ENCODE measurements at places on chromosomes 5 and 9.

GRCh38 chr9:113349066-113349444, 286 bp upstream of the BSPRY start:
- no peak for DNase-seq

DNA sequence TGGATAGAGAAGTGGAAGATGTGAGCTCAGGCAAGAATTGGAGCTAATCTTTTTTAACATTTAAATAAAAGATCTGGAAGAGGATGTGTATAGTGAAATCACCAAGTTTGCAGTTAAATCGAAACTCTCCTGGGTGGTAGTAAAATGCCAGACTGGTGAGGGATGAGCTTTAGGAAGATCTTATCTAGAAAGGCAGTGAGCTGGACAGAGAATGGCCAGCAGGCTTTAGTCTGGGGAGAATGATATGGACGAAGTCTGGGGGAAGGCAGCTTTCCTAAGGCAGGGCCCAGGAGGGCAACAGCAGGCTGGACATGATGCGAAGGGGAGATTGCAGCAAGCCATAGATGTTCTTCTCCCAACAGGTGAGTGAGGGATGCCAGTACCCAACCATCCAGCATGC, 25.6 kb downstream of the UNC5A start:
- DNase-seq, result no peak

DNA sequence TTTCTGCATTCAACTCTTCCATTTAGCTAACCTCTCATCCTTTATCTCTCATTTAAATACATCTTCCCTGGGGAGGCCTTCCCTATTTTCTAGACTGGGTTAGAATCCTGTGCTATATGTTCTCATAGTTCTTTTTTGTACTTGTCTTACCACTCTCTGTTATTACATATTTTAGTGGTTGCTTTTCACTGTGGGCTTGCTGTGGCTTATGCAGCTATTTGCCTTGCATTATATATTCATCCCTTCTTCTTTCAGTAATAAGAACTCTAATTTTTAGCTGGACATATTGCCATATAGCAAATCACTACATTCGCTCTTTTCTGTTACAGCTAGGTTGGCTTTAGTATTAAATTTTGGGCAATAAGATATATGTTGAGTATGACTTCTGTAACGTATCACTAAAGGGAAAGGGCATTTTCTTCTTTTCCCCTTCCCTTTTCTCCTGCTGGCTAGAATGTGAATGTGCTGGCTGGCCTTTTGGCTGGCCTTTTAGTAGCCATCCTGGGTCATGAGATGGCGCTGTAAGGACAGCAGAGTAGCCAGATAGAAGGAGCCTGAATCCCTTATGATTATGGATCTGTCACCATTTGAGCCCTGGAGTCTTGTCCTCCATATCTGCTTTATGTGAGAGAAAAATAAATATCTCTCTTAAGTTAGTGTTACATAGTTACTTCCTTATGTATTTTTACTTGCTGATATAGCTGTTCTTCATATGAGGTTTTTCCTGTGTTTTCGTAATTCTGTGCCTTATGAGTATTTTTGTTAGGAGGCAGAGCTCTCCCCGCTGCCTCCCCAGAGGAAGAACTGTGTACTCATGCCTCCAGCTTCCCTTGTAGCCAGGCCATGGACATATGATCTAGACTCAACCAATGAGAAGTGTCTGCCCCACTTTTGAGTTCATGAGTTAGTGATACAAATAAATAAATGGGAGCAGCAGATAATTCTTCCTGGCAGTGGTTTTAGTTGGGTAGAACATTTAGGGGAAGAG, 65.8 kb downstream of the NDUFAF2 start:
- DNase-seq, result no peak

- no peak for DNase-seq
Observed at GRCh38 chr5:5183933-5184332, 43.8 kb downstream of the ADAMTS16 start.

DNA sequence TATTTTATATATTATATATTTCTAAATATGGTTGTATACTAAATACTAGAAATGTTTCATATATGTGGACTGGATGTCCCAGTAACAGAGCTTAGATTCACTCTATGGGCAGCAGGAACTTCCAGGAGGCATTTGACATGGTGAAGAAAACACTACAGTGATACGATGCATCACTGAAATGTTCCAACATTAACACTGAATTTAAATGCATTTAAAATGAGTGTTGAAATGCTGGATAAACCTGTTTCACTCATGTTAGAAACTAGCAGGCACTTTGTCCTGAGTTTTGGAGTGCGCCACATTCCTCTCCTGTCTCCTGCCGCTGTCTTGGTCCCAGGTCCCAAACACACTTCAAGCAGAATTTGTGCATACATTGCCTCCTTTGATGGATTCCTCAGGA, 237.8 kb upstream of the NFIL3 start:
- no peak for DNase-seq

DNA sequence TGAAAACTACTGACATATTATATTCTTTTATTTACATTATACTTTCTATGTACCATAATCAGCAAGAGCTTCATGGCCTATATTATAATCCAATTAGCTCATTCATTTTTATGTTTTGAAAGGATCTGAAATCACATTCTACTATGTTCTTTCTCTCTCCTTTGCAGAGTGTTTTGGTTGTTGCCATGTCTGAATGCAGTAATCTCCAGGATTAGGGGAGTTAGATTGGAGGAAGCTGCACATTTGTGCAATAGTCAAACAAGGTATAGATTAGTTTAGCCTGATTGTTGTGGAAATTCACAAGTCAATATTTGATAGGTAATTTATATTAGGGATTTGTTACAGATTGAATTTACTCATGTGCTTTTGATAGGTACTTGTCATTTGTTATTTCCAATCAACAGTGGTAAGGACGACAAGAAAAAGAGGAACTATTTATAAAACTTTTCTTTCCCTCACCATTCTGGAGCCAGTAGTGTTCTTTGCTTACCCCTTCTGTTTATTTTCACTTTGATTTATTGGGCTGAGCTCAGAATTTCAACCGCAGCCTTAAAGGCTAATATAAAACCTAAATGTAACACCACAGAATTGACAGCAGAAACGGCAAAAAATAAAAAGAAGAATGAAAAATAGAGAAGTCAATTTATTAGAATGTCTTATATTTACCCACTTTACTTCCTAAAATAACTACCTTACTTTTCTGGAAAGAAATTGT, 597.0 kb downstream of the CHSY3 start:
- DNase-seq, result no peak

DNA sequence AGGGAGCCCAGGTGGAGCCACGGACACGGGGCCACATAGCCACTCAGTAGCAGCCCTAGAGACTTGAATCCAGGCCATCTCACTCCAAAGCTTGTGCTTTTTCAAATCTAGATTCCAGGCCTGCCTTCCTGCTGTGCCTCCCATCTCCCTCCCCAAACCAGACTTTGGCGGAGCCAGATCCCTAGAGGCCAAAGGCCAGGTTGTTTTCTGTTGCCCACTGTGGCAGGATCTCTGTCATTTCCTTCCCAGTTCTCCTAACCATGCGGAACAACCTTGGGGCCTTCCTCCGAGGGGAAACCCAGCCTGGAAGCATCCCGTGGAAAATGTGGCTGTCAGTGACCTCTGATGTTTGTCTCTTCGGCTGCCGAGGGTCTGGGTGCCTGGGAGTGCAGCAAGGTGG, 16.4 kb upstream of the RPS14 start:
- DNase-seq, result no peak

GRCh38 chr5:150092159-150092787, 5.9 kb upstream of the CSF1R start:
- no peak for DNase-seq

- DNase-seq, result no peak
Observed at GRCh38 chr5:51567636-51568035, 184.4 kb downstream of the ISL1 start.

GRCh38 chr9:74526215-74526614, 29.1 kb downstream of the RORB start:
- no peak for DNase-seq

DNA sequence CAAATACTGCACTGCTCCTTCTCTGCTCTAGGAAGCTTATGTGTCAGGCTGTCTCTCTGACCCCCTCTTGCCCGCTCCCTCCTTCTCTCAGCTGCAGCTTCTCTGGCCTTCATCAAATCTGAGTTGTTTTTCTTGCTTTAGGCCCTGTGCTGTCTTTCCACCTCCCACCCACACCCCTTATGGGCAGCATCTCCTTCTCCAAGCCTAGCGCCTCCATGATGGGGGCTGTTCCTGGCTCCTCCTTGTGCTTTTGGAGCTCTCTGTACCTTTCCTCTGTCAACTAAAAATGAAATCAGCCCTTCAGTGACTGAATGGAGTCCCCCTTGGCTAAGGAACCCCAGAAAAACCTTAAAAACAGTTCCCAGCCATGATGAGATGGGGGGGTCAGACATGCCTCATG, 6.6 kb upstream of the CFAP157 start:
- DNase-seq, result no peak

- DNase-seq, result no peak
Observed at GRCh38 chr9:88716596-88717290, 181.8 kb downstream of the NXNL2 start.

DNA sequence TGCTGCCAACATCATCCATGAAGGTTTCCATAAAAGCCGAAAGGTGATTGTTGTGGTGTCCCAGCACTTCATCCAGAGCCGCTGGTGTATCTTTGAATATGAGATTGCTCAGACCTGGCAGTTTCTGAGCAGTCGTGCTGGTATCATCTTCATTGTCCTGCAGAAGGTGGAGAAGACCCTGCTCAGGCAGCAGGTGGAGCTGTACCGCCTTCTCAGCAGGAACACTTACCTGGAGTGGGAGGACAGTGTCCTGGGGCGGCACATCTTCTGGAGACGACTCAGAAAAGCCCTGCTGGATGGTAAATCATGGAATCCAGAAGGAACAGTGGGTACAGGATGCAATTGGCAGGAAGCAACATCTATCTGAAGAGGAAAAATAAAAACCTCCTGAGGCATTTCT, 10.1 kb downstream of the TLR4 start:
- DNase-seq, result no peak

GRCh38 chr5:154055201-154055600, 16.4 kb downstream of the MFAP3 start:
- no peak for DNase-seq

GRCh38 chr9:120521101-120521500, 58.9 kb downstream of the CDK5RAP2 start:
- no peak for DNase-seq

DNA sequence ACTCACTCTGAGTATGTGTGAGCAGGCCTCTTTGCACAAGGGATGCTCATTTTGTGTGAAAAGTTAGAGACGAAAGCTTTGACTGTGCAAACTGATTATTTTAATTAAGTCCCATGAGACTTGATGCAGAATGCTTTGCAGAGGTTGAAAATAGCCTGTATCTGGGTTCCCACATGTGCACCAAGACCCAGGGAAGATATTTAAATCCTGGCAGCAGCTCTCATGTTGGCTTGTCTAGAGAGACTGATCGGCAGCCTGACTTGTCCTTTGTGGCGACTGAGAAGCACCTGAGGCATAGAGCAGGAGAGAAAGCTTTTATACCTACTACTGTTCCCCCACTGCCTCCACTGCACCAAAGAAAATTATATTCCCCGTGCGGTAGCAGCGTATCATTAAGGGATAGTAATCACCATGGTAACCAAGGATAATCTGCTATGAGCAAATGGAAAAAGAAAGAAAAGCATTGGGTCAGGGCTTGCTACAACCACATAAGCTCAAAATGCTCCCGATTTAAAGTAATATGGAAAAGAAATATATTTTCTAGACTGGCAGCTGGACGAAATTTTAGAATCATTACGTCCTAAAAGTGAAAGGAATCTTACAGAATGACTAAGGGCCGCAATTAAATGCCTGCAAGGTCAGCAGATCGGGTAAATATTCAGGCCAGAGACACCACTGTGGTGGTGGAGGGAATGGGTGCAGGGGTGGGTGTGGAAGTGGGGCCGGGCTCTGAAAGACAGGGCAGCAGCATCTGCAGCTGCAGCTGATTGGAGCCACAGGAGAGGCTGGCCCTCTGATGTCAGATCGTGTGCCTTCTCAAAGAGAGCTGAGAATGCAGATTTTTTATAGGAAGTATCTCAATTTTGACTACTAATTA, 135.3 kb upstream of the EPB41L4A start:
- DNase-seq, result no peak

GRCh38 chr5:142803428-142804125, 33.4 kb downstream of the ARHGAP26 start:
- no peak for DNase-seq

DNA sequence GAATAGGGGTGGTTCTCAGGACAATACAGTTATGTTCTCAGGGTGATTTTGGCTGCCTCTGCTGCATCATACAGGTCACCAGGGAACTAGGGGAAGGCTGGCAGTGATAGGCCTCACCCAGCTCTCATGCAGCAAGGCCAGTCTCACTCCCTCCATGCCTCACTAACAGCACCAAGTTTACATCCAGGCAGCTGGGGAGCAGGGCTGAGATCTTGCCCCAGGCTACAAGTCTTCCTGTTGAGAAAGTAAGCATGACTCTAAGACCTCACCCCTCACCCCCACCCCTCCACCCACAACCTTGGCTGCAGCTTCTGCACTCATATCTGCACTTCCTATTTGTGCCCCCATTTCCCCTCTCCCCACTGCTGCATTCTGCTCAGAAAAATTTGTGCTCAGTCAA, 481.2 kb downstream of the ACTL7B start:
- no peak for DNase-seq

GRCh38 chr9:98255061-98255577, 330 bp downstream of the TBC1D2 start:
- no peak for DNase-seq

DNA sequence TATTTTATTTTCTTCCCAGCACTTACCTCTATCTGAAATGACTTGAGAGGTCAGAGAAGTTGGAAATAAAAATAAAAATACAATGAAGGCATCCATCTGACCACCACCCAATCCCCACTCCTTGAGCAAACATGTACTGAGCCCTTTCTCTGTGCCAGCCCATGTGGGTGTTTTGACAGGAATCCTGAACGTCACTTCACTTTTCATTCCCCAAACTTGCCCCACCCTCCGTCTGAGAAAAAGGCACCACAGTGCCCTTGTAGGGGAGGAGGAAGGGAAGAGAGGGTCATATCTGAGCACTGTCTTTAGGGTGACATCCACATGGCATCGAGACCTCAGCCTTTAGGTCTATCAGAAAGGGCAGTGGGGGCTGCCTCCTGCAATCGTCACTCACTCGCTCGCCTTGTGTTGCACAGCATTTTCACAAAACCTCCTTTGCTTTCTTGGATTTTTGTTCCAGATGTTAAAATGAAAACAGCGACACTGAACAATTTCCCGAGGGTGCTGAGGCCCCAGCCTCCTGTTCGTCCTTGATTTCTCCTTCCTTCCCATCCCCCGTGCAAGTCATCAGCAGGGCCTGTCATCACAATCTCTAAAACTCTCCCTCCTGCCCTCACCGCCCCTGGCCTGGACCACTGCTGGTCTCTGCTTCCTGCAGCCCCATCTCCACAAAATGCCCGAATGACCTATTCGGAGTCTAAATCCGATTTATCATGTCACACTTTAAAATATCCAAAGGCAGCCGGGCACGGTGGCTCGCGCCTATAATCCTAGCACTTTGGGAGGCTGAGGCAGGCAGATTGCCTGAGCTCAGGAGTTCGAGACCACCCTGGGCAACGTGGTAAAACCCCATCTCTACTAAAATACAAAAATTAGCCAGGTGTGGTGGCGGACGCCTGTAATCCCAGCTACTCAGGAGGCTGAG, 13.0 kb downstream of the HIGD2A start:
- DNase-seq, result no peak

GRCh38 chr9:71726723-71727122, 41.6 kb downstream of the CEMIP2 start:
- DNase-seq, result no peak

Measured in hematopoietic multipotent progenitor cell treated with erythropoietin and hydrocortisone succinate and interleukin-3 and kit ligand, for 8 days (in vitro differentiated cells).